Activated CD4-positive, alpha-beta T cell treated with anti-CD3 and anti-CD28 coated beads, Interleukin-2, Interleukin-6, amounts not matched to agents 100 ng/mL and 50 ng/mL, durations not matched to agents 16 hours and 8 hours (primary cell): ENCODE measurements at places on chromosomes 5 and 9.

DNA sequence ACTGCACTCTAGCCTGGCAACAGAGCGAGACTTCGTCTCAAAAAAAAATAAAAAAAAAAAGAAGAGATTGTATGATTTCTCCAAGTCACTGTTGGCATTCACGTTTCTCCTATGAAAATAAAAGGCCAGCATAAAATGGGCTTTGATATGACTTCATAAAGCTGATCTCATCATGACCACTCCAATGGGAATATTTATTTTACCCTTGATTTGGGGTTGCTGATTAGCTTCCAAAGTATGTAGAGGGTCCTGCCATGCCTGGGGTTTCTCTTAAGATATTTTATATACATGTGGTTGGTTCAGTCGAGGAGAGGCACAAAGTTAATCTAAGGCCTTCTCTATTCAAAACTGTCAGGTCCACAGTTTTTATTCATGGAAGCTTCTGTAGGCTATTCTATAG lies 247.0 kb upstream of the TNC start:
- DNase-seq: no peak

GRCh38 chr9:134553061-134553891 lies 88.3 kb upstream of the COL5A1 start:
- DNase-seq: no peak

- no peak for DNase-seq
Measured at GRCh38 chr9:93137362-93137761, 3.3 kb upstream of the NINJ1 start.

DNA sequence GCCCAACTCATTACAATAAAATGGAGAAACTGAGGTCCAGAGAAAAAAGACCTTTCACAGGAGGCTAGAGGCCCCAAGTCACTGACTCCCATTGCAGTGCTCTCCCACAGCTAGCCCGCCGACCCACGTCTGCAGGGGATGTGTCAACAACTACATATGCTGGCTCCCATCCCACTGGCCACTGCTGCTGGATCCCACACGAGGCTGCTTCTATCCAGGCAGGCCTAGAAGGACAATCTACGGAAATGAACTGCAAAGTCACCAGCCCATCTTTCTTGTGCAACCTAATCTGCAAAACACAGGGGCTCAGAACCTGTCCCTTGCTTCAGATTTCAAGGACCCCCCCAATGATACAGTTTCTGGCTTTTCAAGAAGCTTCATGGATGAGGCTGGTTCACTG lies 24.0 kb downstream of the RAPGEF1 start:
- no peak for DNase-seq

DNA sequence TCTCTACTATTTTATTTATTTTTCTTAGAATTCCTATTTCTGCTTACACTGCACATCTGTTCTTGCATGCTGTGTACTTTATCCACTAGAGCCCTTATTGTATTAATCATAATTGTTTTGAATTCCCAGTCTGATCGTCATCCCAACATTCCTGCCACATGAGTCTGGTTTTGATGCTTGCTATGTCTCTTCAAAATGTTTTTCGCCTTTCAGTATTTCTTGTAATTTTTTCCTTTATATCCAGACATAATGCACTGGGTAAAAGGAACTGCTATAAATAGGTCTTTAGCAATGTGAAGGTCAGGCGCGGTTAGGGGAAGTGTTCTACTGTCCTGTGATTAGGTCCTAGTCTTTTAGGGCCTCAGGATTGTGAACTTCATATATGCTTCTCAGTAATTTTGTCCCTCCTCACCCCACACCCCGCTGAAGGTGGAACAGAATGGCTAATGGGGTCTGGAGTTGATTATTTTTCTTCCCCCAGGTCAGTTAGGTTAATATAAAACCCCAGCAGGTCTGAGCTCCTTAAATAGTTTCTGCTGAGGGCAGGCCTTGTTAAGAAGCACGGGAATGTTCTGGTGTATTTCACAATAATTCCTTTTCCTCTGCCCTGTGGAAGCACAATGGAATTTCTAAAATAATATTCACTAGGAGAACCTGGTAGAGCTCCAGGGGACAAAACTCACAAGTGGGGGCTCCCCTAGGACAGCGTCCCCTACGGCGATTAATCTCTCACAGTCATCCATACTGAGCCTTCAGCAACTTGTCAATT lies 146.6 kb upstream of the TUT7 start:
- no peak for DNase-seq

- no peak for DNase-seq
Measured at GRCh38 chr9:69086312-69086711, 50.8 kb downstream of the FXN start.

GRCh38 chr9:109290385-109290784 lies 30.5 kb downstream of the EPB41L4B start:
- DNase-seq: no peak

DNA sequence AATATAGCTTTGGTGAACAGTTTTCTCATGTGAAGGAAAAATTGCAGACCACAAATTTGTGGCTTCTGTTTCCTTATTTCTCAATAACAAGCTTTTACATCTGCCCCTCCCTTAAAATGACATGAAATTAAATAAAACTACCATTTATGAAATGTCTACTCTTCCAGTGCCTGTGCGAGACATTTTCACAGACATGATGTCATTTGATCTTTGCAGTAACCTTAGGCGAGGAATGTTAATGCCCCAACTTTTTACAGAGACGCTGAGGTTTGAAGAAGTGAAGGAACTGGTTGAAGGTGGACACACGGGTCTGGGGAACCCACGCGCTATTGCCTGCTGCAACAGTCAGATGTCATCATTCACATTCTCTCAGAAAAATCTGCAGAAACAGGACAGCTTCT lies 61.5 kb downstream of the OSTF1 start:
- peak; percentile 19 for DNase-seq

DNA sequence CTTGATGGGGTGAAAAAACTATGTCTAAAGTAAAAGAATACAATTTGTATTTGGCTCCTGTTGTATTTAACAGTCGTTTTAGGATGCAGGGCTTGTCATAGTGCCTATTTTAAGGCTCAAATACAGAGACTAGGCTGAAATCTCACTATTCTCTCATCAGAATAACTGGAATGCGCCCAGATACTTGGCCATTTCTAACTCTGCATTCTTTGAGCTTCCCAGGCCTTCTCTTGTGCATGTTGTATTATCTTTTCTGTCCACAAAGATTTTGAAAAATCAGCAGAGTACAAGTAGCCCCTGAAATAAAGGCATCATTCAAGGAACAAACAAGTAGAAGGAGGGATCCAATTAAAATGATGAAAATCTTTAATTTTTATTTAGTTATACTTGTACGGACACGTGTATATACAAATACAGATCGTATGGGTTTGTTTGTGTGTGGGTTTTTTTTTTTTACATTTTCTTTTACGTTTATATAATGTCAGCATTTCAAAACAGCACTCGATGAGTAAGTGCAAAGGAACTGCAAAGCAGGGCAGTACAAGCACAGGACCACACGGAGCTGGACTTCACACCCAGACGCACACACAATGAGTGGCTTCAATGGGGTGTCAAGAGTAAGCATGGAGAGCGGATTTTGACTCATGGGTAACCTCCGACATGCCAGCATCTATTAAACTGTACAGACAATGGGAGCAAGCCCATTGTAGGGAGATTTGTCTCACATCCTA lies 294.0 kb downstream of the EFNA5 start:
- DNase-seq: no peak

GRCh38 chr9:20065796-20066700 lies 277.2 kb upstream of the SLC24A2 start:
- no peak for DNase-seq

- no peak for DNase-seq
Measured at GRCh38 chr9:27421577-27421976, 102.5 kb upstream of the IFNK start.

- DNase-seq: no peak
Measured at GRCh38 chr9:124180557-124180956, 77.2 kb upstream of the NEK6 start.

DNA sequence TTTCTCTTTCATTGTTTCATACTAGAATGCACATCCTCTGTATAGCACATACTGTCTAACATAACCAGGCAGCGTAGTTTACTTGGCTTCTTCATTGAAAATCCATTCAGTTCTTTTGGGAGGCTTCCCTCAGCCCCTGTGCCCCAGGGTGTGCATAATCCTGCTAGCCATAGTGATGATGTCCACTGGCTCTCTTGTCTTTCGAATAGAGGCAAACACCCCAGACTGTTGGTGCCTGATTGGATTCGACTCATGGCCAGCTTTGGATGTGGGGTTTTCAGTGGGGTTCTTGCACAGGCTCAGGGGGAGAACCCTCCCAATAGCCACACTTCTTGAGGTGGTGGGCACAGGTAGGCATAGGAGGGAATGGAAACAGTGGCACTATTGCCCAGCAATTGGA lies 53.6 kb downstream of the ZSWIM6 start:
- no peak for DNase-seq

DNA sequence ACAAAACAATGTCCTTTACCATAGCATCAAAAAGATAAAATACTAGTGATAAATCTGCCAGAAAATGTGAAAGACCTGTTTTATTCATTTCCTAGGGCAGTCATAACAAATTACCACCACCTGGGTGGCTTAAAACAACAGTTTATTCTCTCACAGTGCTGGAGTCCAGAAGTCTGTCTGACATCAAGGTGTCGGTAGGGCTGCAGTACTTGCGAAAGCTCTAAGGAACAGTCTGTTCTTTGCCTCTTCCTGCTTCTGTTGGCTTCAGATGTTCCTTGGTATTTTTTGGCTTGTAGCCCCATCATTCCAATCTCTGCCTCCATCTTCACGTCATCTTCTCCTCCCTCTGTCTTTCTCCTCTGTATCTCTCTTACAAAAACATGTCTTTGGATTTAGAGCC lies 51.0 kb downstream of the PTPDC1 start:
- DNase-seq: no peak

GRCh38 chr9:34571481-34571810 lies 18.1 kb downstream of the CNTFR start:
- no peak for DNase-seq

- DNase-seq: no peak
Measured at GRCh38 chr5:153660919-153661318, 170.4 kb downstream of the GRIA1 start.

DNA sequence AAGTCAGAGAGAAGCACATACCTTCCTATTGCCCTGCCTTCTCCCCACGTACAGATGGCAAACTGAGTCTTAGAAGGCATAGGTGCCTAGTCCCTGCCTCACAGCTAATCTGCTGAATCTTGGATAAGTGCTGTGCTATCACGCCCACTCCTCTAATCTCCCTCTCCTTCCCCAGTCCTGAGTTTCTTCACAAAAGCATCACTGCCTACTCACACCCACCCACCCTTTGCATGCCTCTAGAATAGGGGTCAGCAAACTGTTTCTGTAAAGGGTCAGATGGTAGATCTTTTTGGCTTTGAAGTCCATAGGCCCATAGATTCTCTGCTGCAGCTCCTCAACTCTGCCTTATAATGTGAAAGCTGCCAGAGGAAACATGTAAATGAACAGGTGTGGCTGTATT lies 23.2 kb upstream of the JADE2 start:
- DNase-seq: no peak

- DNase-seq: no peak
Measured at GRCh38 chr9:125794708-125795107, 47.5 kb downstream of the PBX3 start.

GRCh38 chr5:66306105-66306843 lies 162.2 kb downstream of the SREK1 start:
- DNase-seq: peak; percentile 62

DNA sequence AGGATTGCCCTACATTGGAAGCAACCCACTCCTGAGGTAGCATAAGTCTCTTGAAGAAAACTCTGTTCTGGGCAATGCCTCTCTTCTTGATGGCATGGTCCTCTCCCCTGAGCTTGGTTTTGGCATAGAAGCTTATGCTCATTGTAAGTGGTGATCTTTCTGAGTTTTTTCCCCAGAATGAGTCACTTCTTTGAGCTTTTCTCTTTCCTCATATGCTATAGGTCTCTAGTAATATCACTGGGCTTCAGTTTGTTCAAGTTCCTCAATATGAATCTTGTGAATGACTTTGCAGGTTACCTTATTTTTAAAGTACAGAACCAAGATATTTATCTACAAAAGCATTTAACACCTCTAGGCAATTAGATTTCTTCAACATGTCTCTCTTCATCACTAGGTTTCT lies 76.5 kb upstream of the ATG10 start:
- no peak for DNase-seq

GRCh38 chr9:90322296-90322695 lies 320.3 kb downstream of the DIRAS2 start:
- no peak for DNase-seq

GRCh38 chr5:177410575-177410974 lies 1.2 kb upstream of the F12 start:
- no peak for DNase-seq

- DNase-seq: no peak
Measured at GRCh38 chr5:137598399-137598798, 99.3 kb upstream of the SPOCK1 start.
